ENCODE measurements at places on chromosomes 6 and 20.

DNA sequence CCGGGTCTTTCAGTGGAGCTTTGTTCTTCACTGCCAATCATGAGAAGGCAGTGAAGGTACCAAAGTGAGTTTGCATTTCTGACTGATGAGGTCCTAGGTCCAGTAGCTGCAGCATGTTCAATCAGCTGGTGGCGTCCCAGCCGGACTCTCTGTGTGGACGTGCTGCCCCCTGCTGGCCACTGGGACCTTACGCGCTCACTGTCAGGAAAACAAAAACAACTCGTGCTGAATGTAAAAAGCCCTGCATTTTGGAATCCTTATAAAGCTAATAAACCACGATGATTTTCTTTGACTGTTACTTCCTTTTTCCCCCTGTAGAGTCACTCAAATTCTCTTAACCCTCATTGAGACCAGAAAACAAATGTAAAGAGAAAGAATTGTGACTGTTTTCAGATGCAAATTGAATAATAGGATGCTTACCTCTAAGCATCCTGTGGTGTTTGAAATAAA is 4.9 kb upstream of the CD24 start:
- DNase-seq: peak; percentile 66

GRCh38 chr6:33901822-33902456 is 98.1 kb upstream of the MLN start:
- no peak for DNase-seq

- DNase-seq: no peak
Observed at GRCh38 chr6:139635401-139636130, 261.1 kb upstream of the CITED2 start.

GRCh38 chr6:28269492-28269891 is 2.5 kb downstream of the ZSCAN26 start:
- no peak for DNase-seq

DNA sequence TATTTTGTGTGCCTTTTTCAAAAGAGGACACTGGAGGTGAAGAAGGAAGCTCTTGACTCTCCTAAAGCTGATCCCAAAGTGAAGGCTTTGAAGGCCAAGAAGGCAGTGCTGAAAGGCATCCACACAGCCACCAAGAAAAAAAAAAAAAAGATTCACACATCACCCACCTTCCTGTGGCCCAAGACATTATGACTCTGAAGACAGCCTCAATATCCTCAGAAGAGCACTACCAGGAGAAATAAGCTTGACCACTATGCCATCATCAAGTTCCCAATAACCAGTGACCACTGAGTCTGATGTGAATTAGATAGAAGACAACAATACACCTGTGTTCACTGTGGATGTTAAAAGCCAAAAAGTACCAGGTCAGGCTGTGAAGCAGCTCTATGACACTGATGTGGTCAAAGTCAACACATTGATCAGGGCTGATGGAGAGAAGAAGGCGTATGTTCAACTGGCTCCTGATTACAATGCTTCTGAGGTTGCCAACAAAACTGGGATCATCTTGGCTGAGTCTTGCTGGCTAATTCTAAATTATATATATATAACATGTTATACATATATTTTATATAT is 59.4 kb downstream of the PLCG1 start:
- DNase-seq: no peak

DNA sequence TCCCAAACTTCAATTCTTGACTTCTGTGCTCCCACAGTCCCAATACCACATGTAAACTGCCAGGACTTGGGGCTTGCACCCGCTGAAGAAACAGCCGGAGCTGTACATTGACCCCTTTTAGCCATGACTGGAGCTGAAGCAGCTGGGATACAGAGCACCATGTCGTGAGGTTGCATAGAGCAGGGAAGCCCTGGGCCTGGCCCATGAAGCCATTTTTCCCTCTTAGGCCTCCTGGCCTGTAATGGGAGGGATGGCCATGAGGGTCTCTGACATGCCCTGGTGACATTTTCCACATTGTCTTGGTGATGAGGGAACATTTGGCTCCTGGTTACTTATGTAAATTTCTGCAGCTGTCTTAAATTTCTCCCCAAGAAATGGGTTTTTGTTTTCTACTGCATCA is 9.8 kb downstream of the RHAG start:
- DNase-seq: no peak
